ENCODE measurements at places on chromosomes 2 and 18.

GRCh38 chr2:233271693-233272092 is 20.2 kb downstream of the ATG16L1 start:
- no peak for DNase-seq

DNA sequence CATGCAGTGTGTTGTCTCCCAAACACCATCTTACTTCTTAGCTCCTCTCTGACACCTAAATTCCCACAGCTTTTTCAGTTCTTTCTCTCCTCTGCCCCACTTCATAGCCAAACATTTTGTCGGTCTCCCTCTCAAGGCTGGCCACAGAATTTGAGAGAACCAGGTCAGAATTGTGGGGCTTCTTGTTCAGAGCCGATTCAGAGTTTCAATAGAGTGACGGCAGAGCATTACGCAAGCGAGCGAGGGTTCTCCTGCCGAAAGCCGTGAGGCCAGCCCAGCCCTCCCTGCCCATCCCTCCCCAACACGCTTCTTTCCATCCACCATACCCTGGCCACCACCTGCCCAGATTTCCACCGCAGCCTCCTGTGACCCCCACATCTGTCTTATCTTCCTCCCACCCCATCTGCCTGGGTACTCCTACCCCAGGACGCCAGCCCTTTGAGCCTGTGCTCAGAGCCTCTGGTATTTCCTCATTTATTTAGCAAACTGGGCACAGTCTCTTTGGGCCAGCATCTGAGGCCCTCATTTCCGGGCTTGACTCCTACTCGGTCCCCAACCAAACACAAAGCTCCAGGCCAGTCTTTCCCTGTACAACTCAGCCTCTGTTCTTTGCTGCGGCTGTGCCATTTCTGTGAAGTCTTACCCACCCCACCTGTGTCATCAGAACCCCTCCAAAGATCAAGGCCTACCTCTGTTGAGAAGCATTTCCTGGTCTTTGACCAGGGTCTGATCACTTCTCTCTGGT is 70.0 kb upstream of the MAP4K4 start:
- no peak for DNase-seq

DNA sequence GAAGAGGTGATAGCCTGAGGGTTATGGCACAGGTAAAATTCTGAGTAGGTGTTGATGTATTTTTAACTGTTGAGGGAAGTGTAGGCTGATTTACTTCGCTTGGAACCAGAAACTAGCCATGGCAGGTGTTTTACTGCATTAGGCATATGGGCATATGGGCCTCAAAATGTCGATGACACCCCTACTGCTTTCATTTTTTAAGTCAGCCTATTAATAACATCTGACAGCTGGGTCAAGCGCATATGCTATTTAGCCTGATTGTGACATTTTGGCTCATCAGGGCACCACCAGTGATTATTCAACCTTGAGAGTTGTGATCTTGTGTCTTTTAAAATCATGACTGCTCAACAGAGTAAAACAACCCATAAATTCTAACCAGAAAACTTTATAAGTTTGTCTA is 1396.9 kb upstream of the NXPH2 start:
- DNase-seq = no peak

GRCh38 chr2:213420828-213421385 is 136.6 kb downstream of the SPAG16 start:
- DNase-seq = no peak

DNA sequence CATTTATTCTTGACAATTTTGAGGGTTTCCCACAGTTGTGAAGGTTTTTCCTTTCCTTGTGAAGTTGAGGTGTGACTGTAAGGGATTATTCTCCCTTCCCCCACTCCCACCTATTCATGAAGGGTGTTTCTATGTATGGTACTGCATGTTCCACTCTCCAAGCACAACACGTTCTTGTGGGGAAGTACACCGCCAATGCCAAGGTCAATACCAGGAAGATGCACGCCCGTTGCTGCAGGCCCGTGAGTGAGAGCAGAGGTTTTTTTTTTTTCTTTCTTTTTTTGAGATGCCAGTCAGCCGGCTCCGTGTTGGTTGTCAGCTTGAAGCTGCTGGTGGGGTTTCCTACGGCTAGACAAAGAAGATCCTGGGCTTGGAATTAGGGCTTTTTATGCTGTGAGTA is 38.6 kb upstream of the EPHA4 start:
- DNase-seq = no peak

- DNase-seq = no peak
Observed at GRCh38 chr2:122029456-122029855, 274.0 kb downstream of the TSN start.

DNA sequence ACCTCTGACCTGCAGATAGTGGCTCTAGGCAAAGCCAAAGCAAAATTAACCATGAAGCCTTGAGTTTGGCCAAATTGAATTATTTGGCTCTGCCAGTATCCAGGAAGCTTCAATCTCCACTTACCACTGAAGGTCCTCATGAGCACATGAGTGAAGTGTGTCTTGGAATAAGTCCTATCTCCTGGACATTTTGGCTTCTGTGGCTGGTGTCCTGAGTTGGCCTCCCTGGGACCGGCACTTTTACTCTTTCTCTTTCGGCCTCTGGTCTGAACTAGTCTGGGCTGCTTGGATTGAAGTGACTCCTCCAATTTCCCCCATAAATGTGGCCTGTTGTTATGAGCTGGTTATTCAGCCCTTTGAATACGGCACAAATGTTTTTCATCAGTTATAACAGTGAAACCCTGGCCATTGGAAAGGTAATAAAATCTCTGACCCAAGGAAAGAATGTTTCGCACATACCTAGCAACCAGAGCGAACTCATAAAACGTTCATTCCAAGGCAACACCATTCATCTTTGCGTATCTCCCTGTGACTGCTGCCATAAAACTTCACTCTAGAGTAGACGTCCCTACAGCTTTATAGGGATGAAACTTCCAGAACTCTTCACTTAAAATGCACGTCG is 216.4 kb downstream of the LPIN1 start:
- DNase-seq = no peak

GRCh38 chr2:161136696-161137324 is 23.4 kb upstream of the TANK start:
- DNase-seq = no peak

GRCh38 chr2:3535794-3536681 is 16.7 kb upstream of the ADI1 start:
- no peak for DNase-seq

DNA sequence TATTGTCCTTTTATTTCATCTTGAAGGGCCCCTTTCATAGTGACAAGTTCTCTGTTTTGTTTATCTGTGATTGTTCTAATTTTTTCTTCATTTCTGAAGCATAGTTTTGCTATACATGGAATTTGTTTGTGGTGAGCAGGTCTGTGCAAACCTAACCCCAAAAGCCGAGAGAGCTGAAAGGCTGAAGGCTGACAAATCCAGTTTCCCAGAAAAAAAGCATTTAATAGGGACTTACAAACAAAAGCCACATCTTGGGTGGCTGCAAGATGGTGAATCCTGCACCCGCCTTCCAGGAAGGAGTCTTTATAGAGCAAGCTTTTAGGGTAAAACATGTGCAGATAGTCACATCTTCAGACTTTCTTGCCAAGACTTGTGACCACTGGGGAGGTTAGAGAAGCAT is 473.4 kb upstream of the TRIB2 start:
- DNase-seq = no peak

DNA sequence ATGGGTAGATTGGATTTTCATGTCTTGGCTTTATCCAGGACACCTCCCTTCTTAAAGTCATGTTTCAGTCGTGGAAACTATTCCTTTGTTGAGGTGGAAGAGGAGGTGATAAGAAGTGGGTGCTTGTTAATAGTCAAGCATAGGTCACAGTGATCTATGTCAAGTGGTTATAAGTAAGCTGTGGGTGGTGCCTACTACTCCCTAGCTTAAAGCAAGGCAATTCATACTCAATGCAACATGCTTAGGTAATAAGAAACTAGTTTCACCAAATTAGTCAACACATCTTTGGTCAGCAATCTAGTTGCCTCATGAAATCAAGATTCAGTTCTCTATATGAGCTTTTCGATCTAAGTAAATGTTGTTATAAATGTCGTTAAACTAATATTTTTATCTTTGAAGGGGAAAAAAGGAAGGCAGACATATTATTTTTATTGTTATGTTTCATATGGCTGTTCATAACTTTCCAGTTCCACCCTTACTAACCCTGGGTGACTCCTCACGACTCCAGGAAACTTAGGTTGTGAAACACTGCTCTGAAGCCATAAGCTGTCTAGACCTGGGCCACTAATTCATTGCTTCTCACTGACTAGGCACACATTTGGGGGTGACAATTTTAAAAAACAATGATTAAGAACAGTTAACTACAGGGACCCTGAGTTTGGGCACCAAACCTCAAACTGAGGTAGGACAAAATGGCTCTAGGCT is 5.8 kb upstream of the ABCB11 start:
- no peak for DNase-seq

- DNase-seq = no peak
Observed at GRCh38 chr2:238831177-238831576, 16.7 kb upstream of the TWIST2 start.

GRCh38 chr18:56112013-56112749 is 524.2 kb upstream of the TCF4 start:
- DNase-seq = no peak

DNA sequence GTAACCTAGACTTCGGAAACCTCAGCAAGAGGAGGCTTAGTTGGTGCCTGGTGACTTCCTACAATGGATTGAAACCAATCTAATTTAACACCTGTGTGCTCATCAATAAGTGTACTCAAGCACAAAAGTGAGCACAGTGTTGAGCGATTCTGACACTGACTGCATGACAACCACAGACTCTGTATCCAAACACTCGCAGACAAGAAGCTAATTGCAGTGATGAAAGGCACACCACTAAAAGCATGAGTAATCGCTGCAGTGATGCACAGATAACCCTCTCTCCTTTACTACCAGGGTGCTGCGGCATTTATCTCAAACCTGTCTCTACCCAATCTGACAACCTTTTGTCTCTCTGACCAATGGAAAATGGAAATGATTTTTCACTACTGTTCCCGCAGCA is 168.1 kb downstream of the AFF3 start:
- DNase-seq = no peak

DNA sequence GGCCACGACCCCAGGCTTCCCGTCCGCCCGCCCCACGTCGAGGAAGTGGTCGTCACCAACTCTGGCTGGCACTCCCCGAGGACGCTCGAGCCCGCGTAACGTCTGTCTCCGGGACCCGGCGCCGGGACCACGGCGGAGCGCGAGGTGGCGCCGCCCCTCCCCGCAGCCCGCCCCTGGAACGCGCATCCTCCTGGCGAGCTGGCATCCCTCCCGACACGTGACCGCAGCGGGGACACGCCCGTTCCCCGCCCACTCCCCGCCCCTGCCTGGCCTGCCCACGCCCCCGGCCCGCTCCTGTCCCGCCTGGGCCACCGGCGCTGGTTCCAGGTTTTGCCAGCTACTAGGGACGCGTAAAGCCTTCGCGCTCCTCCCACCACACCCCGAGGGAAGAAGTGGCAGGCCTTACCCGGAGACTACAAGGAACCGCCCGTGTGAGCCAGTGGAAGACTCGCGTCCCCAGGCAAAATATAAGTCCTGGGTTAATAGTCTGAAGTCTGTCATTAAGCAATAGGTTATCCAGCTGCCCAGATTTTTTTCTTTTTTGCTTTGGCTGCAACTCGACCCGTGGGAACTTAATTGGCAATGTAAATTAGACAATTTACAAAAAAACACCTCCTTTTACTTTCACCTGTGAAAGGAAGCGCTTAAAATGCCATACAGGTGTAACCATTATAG is at the start of gene OSBPL1A:
Gene OSBPL1A, minus strand, starts transcription at position 131 of the 675 bp plus-strand sequence. CDS start 20,291 bp downstream, outside the sequence.
- DNase-seq = peak; percentile 28

GRCh38 chr2:64945973-64946768 is 43.0 kb upstream of the SLC1A4 start:
- DNase-seq = no peak

GRCh38 chr2:201432621-201433393 is 18.5 kb downstream of the TRAK2 start:
- DNase-seq = no peak

DNA sequence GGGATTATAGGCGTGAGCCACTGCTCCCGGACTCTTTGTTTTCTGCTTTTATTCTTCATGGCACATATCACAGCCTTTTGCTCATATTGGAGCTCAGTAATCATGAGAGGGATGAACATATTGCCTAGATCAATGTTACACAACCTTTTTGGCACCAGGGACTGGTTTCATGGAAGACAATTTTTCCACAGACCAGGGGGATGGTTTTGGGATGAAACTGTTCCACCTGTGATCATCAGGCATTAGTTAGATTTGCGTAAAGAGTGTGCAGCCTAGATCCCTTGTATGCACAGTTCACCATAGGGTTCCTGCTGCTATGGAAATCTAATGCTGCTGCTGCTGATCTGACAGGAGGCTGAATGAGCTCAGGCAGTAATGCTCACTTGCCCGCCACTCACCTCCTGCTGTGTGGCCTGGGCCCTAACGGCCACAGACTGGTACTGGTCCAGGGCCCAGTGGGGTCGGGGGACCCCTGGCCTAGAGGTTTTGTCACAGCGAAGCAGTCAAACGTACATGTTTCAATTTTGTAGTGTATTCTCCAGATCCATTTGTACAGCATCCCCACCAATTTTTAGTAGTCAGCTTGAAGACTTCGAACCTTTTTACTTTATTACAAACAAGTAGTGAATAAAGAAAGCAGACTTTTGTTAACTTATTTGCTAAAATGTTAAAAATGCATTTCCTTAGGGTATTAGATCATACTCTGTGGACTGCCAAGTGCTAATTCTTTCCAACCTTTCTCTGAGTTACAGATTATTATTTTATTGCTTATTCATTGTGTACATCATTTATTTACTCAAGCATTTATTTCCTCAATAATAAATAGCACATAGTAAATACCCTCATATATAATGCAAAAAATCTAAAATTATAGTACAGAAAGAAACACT is 6.2 kb downstream of the DAW1 start:
- DNase-seq = no peak

DNA sequence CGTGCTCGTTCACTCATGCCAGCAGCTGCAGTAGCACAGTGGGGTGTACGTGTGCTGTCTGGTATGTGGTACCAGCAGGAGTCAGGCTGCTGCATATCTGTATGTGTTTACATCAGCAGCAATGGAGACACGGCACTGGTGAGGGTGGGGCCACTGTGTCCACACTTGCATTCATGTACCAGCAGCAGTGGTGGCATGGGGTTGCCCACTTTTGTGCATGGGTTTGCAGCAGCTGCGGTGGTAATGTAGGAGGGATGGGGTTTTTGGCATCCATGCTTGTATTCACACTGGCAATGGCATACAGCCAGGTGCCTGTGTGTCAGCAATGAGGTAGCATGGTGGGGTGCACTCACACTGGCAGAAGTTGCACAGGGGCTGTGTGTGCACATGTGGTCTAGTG is 187.8 kb downstream of the KCNJ3 start:
- no peak for DNase-seq
